ENCODE measurements at places on chromosomes 7 and 10.

GRCh38 chr7:104814671-104815400 is 199.2 kb upstream of the KMT2E start:
- DNase-seq: no peak

GRCh38 chr7:45968312-45968711 is 47.2 kb upstream of the IGFBP3 start:
- no peak for DNase-seq

DNA sequence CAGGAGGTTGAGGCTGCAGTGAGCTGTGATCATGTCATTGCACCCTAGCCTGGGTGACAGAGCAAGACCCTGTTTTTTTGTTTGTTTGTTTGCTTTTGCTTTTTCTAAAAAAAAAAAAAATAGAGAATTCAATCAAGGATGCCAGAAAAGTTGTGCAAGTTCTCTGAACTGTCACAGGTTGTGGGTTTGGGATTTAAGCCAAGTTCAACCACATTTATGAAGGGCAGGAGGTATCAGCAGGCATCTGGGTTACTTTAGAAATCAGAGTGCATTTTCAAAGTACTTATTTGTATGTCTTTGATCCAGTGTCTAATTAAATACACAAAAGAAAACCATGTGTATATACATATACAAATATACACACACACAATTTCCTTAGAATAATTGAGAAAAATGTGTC is 151.2 kb upstream of the MINDY3 start:
- no peak for DNase-seq

DNA sequence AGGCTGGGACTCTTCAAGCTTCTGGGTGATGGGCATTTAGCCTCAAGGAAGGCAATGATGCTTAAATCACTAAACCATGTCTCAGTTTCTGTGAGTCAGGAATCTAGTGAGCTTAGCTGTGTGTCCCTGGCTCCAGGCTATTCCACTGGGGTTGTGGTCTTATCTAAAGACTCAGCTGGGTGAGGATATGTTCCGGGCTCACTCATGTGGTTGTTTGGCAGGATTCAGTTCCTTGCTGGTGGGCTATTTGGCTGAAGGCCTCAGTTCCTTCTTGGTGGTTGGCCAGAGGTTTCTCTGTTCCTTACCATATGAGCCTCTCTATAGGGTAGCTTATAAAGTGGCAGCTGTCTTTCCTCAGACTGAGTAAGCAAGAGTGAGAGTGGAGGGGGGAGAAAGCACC is 12.0 kb downstream of the EVX1 start:
- DNase-seq: no peak

DNA sequence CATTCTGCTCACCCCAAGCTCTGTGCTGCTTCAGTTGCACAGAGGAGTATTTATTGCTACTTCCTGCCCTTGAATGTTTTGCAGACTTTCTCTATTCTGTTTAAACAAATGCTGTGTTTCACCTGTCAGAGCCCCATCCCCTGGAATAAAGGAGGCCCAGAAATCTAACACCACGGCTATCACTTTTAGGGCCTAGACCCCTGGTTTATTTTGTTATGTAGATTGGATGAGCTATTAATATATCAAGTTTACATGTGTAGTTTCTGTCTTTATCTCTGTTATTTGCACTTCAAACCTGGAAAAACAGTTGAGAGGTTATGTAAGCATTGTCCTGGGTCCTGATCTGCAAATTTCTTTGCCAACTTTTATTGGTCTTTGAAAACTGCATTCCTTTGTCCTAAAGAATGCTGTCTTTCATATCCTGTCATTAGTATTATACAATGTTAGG is 630.1 kb downstream of the PARD3 start:
- DNase-seq: no peak

DNA sequence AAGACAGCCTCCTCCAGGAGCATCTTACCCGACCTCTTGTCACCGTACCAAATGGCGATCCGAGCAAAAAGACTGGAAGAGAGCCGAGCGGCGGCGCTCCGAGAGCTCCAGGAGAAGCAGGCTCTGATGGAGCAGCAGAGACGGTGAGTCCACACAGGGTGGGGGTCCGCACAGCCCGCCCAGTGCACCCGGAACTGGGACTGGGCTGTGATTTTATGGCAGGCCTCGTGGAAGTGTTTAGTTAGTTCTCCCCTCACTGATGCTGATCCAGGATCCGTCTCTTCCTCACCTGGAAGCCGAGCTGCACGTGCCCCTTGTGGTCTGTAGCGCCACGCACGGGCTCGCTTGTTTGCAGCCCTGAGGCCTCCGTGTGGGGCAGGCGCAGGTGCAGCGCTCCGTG is 19.6 kb downstream of the LRRC27 start:
- no peak for DNase-seq

DNA sequence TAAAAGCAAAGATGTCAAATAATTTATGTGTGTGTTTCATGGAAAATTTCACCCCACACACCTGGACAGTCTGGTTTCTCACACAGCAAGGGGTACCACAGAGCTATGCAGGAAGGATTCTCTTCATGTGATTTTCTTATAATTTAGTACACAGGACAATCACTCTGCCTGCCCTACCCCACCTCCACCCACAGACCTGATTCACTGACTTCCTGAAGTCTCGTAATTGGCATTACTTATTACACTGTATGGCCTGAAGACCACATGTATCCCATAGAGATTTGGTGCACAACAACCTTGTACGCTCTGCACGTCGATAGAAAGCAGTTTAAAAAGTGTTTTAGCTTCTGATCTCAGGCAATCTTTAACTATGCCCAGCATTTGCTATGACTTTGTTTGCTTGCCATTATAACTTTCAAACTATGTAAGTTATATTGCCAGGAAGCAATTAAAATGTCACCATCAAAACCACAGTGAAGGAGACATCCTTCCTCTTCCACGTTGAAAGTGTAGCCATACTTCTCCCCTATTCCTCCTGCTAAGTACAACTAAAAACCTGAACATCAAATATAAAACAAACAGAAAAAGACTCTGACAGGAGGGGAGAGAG is 279.4 kb upstream of the IMMP2L start:
- DNase-seq: no peak
